ENCODE measurements at places on chromosomes 7 and 10.

DNA sequence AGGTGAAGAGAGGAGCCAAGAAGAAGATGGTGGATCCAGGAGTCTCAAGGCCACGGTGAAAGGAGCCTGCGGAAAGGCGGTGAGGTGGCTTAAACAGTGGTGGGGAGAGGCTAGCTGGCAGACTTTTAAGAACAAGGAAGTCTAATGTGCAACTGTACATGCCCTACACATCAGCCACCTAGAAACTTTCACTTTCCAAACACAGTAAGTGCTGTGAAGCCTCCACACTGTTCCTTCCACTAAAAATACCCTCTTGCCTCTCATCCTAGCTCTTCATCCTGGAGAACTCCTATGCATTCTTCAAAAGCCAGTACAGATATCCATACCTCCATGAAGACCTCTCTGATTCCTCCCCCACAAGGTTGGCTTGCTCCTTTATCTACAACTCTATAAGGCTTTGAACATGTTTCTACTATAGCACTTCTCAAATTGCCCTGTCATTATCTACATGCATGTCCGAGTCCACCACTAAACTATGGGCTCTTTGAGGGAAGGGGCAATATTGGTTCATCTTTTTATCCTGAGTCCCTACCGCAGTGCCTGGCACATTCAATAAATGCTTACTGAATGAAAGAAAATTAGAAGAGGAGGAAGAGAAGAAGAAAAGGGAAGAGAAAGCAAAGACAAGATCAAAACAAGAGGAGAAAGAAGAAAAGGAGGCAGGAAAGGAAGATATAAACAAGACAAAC is 54.2 kb downstream of the DNAJC12 start:
- DNase-seq: no peak

- DNase-seq: no peak
Observed at GRCh38 chr10:10526846-10527245, 490.8 kb upstream of the CELF2 start.

DNA sequence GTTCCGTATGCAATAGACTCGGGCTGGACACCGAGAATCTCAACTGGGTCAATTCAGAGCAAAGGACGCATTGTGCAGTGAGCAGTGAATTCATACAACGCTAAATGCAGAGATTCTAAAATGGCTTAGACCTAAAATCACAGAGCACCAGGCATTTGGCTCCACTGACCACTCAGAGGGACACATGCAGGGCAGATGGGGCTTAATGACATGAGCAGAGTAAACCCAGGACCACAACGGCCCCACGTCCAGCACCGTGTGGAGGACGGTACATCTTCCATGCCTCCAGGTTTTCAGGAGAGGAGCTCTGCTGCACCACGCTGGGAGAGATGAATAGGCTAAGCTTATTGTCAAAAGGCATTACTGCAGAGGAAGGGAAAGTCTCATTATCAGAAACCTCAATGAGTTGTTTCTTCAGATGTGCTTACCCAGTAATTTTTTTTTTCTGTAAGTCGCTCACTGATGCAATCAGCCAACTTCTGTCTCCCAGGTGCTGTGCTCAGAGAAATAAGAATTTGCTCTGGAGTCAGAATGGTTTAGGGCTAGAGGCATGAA is 555.0 kb downstream of the PTPRN2 start:
- no peak for DNase-seq

- DNase-seq: no peak
Observed at GRCh38 chr10:113369365-113369694, 183.5 kb upstream of the HABP2 start.

DNA sequence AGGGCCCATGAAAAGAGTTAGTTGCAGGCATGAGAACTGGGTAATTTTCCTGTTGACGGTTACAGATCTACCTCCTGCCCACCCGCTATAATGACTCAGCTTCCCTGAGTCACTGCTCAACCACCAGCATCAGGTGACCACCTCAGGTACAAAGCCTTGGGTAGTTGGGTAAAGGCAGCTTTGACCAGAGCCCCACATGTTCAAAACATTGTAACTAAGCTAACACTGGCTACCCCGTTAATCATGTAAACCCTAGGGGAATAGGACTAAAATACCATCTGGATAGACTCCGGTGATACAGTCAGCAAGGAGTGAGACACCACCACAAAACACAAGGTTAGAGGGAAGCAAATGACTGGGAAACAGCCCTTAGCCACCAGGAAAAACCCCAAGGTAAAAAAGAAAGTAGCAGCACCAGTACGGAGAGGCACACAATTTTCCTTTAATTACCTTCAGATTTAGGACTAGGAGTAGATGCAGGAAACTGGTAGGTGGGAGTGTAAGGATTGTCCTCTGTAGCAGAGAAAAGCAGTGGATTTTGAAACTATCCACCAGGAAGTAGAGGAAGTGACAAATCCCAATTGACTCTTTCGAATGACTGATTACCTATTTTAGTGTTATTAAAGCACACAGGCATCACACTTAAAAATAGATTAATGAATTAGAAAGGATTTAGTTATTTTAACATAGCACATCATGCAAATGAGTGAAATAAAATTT is 103.5 kb upstream of the PDLIM1 start:
- DNase-seq: peak; percentile 13

DNA sequence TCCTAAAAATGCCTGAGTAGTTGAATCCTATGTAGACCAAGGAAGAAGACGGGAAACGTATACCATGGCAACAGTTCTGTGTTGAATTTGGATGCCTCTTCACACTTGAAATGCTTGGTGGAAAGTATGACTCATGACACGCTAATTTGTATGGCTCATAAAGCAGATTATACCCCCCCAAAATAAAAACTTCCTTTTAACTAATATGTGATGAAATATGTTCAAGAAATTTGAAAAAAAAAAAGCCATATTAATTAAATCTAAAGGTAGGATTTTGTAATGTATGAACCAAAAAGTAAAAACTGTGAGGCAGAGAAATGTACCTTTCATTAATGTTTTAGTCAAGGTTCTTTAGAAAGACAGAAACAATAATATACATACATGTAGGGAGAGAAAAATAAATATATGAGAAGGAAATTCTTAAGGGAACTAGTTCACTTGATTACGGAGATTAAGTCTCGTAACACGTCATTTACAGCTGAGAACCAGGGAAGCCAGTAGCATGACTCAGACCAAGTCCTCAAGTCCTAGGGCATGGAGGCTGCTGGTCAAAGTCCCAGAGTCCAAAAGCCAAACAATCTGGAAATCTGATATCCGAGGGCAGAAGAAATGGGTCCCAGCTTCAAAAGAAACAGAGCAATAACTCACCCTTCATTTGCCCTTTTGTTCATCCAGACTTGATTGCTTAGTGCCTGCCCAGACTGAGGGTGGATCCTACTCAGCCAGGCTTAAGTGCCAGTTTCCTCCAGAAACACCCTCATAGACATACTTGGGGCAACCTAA is 485.1 kb downstream of the SEMA3D start:
- no peak for DNase-seq

DNA sequence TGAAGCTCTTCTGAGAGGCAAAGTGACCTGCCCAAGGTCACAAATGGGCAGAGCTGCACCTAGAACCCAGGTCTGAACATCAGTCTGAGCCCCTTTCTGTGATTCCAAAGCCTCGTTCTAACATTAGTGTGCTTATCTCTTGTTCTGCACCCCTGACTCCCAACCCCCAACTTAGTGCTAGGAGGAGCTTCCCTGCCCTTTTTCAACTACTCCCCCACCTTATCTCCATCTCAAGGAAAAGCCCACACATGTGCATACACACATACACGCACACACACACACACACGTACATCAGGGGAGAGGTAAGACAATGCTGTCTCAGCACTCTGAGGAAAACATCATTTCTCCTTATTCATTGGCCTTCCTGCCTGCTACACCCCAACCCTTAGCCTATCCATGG is 8.3 kb downstream of the PRRT4 start:
- no peak for DNase-seq

GRCh38 chr10:123147635-123148413 is at the start of gene HMX2:
Gene HMX2 (plus strand): TSS chr10:123148136. CDS start chr10:123148379, 243 bp downstream.
- DNase-seq: no peak

DNA sequence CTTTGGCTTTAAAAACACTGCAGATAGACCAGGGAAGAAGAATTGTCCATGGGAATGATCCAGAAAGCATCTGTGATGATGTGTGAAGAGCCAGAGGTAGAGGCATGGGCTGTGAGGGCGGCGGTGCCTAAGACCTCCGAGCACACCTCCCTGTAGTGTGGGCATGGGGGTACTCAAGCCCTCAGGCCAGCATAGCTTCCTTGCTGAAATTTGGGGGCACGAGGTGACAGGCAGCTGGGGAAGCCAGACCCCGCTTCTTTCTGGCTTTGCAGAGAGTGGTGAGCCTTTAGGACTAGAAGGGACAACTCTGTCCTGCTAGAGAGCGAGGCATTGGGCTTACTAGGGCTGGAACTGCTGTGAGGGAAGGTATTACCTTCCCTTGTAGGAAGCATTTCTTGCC is 187.7 kb upstream of the SH2B2 start:
- DNase-seq: no peak

GRCh38 chr7:70765651-70766050 is 366.3 kb upstream of the GALNT17 start:
- no peak for DNase-seq

GRCh38 chr7:24820730-24821044 is 63.4 kb upstream of the GSDME start:
- no peak for DNase-seq

DNA sequence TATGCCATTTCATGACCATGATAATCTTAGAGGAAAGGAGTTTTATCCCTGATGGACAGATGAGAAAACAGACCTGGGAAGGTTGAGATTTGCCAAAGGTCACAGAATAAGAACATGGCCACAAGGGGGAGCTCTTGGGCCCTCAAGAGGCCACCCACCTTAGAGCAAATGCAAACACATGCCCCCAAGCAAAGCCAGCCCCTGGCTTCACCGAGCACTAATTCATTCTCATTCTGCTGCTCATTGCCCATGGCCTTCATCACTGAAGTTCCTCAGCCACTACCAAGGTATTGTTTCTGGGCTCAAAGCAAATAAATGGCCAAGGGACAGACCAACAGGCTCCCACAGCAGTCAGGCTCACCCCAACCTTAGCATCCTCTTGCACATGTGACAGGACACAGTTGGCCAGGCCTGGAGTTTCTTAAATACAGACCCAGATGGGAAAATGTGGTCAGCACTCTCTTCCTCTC is 44.2 kb downstream of the PDLIM1 start:
- DNase-seq: peak; percentile 71

DNA sequence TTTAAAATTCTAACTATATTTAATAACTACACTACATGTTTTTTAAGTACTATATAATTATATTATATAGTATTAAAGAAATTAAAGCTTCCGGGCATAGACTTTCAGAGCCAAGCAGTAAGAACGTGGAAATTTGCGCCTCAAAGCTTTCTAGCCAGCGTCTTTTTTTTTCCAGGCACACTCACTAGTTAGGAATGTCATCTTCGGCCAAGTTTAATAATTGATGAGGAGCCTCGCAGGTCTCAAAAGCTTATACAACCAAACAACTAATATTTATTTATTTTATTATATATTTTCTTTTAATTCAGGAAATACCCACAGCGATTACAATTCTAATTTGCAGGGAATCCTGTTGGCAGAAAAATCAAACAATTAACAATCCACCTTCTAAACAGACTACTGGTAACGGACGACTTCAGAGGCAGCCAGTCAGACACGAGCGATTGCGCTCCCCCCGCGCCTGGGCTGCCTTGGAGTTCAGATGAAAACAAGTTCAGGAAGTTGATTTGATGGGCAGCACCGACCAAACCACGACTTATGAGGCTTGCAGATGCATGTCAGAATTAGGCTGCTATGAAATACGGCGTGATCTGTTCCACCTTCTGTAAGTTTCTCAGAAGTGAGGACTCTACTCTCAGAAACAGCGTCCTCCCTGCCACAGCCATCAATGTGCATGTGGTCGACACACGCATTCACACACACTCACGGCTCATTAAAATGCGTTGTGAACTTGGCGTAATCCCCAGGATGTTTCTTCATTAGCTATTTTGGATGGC is 431.8 kb upstream of the MGMT start:
- DNase-seq: no peak

- DNase-seq: no peak
Observed at GRCh38 chr7:11208883-11209465, 235.3 kb downstream of the PHF14 start.

DNA sequence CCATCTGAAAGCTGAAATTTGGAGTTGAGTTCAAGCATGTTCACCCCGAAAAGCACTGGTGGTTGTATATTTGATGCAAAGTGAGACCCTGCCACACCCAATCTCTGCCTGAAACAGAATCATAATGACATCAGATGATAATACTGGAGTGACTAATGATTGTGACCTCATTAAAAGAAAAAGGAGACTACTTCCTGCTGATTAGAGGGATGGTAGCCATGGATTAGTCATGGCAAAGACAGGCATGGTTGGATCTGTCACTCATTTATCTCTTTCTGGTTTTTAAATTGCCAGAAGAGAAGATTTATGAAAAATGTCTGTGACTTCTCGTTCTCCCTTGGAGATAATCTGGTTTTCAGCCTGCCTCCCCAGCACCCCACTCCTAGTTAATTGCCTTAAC is 101.2 kb downstream of the BAMBI start:
- no peak for DNase-seq

DNA sequence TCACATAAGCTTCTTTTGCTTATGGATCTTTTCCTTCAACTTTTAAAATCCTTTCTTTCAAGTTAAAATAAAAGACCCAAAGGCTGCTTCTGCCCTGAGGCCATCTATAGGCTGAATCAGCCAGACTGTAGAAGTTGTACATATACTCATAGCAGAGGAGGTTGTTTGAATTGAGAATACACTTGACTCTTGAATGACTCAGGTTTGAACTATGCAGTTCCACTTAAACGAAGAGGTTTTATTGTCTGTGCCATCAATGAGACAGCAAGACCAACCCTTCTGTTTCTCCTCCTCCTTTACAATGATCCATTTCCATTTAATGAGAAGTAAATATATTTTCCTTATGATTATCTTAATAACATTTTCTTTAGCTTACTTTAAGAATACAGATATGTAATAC is 5.8 kb downstream of the ZNF365 start:
- DNase-seq: no peak

GRCh38 chr10:23310404-23310803 is 34.2 kb downstream of the C10orf67 start:
- DNase-seq: no peak

DNA sequence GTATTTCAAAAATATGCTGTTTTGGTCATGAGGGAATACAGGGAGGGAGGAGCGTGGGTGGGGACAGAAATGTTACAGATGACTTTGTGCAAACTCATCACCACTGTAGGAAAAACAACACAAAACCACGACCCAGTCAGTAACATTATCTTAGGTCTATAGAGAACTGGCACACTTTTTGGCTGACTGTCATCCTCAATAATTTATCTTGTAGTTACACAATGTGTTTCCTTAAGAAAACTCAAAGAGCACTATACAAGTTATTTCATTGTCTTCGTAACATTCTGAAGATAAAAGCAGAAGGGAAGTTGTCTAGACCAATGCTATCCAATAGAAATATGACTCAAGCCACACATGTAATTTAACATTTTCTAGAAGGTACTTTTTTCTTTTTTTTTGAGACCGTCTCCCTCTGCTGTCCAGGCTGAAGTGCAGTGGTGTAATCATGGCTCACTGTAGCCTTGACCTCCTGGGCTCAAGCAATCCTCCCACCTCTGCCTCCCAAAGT is 16.9 kb upstream of the CDK14 start:
- no peak for DNase-seq
